Anterior cingulate cortex (tissue), 58 donors: ENCODE measurements at places on chromosomes 3 and 15.

- DNase-seq = no peak
Measured at GRCh38 chr3:50606596-50606995, 5.0 kb downstream of the CISH start.

DNA sequence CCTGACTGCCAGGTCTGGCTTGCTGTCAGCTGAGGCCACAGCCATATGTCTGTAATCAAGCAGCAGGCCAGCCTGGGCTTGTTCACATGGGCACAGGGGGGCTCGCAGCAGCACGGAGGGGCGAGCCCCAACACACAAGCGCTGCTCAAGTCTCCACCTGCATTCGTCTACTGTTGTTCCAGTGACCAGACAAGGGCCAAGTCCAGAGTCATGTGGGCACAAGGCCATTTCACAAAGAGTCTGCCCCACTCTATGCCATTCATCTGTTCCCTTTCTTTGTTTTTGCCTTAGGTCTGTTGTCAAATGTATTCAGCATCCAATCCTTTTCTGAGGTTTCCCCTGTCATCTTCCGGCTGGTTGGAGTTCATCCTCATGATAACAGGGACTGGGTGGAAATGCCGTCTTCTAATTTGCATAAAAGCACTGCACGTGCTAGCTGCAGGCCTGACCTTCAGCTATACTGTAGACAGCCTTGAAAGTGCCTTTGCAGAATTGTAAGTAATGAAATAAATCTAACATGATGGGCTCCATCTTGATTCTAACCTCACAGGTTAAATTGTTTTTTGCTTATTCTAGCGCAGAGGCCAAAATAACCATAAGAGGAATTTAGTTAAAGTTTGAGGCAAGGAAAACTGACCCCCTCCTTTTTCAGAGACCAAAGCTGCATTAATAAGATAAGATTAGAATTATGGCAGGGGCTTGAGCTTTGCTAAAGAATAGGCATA is 28.6 kb upstream of the KBTBD12 start:
- no peak for DNase-seq

DNA sequence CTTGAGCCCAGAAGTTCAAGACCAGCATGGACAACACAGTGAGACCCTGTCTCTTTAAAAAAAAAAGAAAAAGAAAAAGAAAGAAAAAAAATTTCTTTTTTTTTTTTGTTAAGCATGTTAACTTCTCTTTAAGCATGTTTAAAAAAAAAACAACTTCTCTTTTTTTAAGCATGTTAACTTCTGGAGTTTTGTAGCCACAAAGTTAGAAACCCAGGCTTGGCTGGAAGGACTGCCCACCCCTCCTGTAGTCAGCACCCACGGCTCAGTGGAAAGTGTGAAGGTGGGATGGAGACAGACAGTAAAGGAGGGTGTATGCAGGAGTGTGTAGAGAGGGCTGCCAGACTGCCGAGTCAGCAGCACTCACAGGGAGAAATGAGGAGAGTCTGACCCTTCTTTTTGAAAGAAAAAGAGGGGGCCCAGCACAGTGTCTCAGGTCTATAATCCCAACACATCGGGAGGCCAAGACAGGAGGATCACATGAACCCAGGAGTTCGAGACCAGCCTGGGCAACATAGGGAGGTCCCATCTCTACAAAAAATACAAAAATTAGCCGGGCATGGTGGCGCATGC is 33.2 kb downstream of the GOLGA8S start:
- DNase-seq = no peak

- no peak for DNase-seq
Measured at GRCh38 chr3:177357352-177358090, 160.2 kb upstream of the TBL1XR1 start.

DNA sequence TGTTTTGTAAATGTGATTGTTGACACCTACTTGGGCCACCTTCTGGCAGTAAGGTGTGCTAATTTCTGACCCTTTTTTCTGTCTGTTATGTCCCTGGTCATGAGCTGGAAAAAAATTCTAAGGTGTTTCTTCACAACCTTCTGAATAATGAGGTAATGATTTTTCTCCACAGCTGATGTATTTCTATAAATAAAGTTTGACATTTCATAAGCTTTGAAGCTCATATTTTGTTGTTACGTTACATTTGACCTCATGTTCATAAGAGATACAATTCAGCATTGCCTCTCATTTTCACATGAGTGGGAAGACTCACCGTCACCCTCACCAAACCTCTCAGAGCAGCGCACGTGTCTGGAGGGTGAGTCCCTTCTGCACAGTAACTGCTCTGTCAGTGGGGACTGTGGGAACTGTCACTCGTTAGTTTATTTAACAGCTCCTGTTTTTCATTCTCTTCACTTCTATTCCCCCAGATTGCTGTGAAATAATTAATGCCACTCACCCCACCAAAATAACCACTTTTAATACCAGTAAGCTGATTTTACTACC is 140.9 kb downstream of the PLCL2 start:
- DNase-seq = no peak

GRCh38 chr3:21613372-21614070 is 137.5 kb downstream of the ZNF385D start:
- no peak for DNase-seq

- DNase-seq = no peak
Measured at GRCh38 chr3:169008776-169009358, 654.6 kb downstream of the MECOM start.
